ENCODE measurements at places on chromosomes 13 and 19. TPM values are rescaled to one million over a fixed set of nuclear protein-coding genes. Genes with fewer than 3 reads are reported as not detected.

Gene LILRB5
- not detected for total RNA-seq

Gene GAS6
- total RNA-seq, result 3.0 TPM

Gene HCST
- 204 TPM for total RNA-seq

Gene SLITRK6
- total RNA-seq, result not detected

Gene SIAH3
- total RNA-seq, result 0.08 TPM

Gene ZNF493
- 24.3 TPM for total RNA-seq

Gene CERS1
- not detected for total RNA-seq

Gene SERTM1
- total RNA-seq, result not detected

Gene OR7C1
- not detected for total RNA-seq

Gene UBE2L5
- total RNA-seq, result not detected

Gene CACNA1A
- 1.2 TPM for total RNA-seq

Gene KLHL1
- not detected for total RNA-seq

Gene IRF3
- total RNA-seq, result 148 TPM
